NCI-H1436 (cell line): ENCODE measurements at places on chromosomes 13 and 19.
A peak's percentile ranks its signal among the peaks of the same experiment; 100 is the strongest.

- no peak for DNase-seq
These were observed 27.5 kb upstream of the SIGLEC11 start for GRCh38 chr19:49988433-49988832.

DNA sequence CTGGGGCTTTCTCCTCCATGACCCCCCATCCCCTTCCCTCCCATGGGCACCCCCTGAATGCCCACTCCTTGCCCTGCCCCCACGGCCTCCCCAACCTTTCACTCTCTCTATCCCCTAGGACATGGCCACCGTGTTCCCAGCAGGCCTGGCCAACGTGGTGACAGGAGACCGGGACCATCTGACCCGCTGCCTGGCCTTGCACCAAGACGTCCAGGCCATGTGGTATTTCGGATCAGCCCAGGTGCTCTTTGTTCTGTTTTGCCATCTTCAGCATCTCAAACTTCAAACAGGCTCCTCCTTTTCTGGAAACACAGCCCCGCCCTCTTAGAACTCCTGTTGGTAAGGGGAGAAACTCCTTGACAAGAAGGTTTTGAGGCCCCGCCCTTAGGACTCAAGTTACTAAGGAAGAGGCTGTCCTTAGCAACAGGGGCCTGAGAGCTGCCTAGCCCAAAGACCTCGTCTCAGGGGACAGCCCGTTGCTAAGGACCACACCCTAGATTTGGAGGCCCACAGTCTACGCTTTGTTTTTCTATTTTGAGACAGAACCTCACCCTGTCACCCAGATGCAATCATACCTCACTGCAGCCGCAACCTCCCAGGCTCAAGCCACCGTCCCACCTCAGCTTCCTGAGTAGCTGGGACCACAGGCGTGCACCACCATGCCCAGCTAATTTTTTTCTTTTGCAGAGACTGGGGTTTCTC is 5.1 kb upstream of the FLT3LG start:
- peak; percentile 99 for DNase-seq

- DNase-seq: no peak
These were observed 6.7 kb downstream of the PPP1R37 start for GRCh38 chr19:45099467-45100191.

DNA sequence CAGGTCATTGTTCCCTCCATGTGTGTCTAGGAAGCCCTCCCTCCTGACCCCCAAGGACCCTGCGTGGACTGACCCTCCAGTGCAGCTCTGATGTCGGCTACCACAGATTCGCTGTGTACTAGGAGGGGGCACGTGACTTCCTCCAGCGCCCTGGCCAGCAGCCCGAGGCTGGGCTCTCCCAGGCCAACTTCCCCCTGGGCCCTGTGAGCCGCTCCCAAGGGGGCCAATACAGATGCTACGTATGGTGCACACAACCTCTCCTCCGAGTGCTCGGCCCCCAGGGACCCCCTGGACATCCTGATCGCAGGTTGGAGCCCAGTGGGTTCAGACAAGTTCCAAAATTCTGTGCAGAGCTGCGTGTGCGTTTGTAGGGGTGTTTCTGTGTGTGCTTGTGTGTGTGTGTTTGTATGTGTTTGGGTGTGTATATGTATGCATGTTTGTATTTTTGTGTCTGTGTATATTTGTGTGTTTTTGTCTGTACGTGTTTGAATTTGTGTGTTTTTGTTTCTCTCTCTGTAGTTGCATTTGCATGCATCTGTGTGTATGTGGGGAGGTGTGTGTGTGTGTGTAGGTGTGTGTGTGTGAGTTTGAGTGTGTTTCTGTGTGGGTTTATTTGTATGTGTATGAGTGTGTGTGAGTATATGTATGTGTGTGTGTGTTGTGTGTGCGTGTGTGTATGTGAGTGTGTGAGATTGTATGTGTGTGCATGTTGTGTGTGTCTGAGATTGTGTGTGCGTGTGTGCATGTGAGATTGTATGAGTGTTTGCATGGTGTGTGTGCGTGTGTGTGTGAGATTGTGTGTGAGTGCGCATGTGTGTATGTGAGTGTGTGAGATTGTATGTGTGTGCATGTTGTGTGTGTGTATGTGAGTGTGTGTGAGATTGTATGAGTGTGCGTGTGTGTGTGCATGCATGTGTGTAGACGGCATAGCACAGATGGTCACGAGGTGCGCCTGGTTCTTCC is 21.4 kb upstream of the LILRA2 start:
- no peak for DNase-seq
